Fibroblast of skin of abdomen (primary cell): ENCODE measurements at places on chromosomes 1 and 21.
A peak's percentile ranks its signal among the peaks of the same experiment; 100 is the strongest.

- peak; percentile 66 for DNase-seq
These were observed 7.6 kb upstream of the C1orf116 start for GRCh38 chr1:207040181-207040533.

DNA sequence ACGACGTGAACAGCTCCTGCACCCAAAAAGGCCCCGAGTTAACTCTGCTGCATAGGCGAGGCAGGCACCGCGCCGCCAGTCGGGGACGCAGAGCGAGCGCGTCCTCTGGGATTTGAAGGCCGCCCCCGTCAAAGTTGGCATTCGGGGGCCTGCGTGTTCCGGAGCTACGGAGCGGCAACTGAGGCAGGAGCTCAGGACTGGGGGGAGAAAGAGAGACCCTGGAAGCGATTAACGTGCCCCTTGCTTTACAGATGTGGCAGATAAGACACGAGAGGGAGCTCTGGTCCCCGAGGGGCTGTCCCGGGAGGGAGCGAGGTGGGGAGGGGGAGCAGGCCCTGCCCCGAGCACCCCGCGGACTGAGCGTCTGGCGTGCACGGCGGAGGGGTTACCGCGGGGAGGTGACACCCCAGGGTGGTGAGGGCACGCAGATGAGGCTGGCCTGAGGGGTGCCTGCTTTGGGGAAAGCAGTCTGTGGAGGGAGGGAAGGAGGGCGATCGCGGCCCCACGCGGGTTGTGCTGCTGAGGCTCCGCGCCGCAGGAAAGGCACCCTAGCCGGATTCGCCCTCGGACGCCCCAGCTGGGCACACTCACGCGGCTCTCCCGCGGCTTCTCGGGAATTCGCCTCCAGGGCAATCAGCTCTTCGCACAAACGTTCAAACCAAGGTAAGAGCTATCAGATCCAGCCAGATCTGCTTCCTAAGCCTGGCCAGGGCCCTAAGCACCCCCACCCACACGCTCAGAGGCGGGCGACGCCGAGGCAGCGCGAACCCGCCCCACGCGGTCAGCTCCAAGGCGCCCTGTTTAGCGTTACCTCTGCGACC, 26.5 kb downstream of the ACTA1 start:
- no peak for DNase-seq

GRCh38 chr1:163054181-163054591, 15.0 kb upstream of the RGS4 start:
- DNase-seq = no peak

DNA sequence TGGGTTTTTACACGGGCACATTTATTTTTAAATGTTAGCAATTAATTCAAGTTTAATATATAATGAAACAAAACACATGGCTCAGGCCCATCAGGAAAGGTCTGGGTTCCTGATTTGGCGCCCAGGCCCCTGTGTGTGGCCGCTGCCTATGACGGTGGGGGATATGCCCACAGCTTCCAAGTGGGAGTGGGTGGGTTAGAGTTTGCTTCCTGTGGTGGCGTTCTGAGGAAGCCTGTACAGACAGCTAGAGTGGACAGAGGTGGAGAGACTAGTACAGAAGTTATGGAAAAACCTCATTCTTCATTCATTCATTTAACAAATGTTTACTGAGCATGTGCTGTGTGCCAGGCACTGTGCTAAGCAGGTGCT, 22.4 kb upstream of the EPS8L3 start:
- DNase-seq = no peak

GRCh38 chr1:85334962-85335361, 58.5 kb upstream of the BCL10 start:
- DNase-seq = peak; percentile 33

DNA sequence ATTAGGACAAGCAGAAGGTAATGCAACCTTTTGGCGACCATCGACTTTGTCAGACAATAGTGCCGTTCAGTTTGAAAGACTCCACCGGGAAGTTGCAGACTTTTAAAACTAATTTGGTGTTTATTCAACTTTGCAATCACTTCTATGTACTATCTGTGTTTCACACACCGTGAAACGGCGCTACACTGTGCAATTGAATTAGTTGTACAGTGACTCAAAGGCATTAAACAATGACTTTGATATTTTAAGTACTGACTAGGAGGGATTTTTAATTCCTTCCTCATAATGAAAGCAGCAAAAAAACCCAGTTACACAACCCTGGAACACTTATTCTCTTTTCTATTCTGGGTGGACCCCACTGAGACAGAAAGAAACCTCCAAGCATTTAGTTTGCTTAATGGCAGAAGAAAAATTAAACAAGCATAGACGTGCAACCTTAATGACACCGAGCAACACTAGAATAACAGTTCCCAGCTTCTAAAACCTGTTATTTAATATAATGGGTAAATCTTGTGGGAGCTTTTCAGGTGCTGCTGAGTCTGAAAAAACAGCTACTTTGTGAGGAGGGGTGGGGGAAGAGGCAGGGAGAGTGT, 176.8 kb downstream of the LMO4 start:
- no peak for DNase-seq
